Activated naive CD4-positive, alpha-beta T cell (primary cell): ENCODE measurements at places on chromosomes 1 and 21.

DNA sequence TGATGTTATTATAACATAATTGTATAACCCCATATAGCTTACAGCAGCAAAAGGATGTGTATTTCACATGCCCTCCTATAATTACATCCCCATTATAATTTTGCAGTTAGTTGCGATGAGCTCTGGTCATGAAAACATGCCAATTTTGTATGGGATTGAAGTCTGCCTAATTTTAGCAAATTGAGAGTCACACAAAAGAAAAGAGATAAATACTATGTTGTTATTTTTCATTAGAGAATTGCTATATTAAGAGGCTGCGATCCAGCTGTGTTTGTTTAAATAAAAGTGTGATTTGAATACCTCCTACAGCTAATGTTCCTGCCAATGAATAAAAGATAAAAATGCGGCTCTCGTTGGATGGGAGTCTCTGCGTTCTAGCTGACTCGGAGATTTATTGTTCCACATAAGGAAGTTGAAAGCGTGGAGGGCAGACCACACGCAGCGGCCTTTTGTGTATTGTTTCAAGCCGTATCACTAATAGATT lies 461.0 kb upstream of the NFIA start:
- DNase-seq, result no peak

DNA sequence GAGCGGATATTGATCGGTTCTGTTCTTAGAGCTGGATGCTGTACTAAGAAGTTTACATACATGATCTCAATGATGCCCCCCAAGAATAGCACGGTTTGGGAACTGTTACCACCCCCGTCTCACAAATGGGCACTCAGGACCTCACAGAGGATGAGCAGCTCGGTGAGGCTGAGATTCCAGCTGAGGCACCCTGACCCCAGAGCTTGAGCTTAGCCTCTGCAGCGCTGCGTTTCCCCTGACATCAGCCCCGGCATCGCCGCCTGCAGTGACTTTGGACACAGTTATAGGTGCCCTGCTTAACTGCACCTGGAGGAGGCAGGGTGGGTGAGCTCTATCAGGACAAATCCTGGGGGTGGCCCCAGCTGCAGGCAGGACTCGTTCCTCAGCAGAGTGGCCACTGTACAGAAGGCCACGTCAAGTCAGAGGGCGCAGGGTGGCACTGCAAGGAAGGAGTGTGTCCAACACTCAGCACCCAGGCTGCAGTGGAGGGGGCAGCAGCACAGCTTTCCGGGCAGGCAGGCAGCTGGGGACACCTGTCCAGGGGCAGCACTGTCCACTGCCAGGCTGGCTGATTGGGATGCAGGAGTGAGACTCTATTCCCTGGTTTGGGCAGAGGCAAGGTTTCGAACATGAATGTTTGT lies 65.8 kb upstream of the ABCG1 start:
- no peak for DNase-seq

DNA sequence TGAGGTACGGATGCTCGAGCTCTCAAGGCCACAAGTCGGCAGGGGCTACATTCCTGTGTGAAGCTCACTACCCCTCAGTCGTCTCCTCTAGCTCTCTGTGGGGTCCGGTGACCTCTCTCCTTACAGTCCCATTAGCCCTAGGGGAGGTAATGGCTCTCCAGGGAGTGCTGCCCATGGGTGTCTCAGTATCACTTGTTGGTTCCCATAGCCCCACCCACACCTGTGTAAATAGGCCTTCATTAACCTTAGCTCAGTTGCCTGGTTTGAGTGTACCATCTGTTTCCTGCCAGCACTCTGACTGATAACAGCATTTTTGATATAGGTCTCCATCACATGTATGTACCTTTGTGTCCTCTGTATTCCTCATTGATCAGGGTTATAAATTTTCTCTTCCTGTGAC lies 133.2 kb upstream of the KCNJ15 start:
- no peak for DNase-seq

- no peak for DNase-seq
Measured at GRCh38 chr1:33384040-33384812, 46.7 kb downstream of the PHC2 start.

DNA sequence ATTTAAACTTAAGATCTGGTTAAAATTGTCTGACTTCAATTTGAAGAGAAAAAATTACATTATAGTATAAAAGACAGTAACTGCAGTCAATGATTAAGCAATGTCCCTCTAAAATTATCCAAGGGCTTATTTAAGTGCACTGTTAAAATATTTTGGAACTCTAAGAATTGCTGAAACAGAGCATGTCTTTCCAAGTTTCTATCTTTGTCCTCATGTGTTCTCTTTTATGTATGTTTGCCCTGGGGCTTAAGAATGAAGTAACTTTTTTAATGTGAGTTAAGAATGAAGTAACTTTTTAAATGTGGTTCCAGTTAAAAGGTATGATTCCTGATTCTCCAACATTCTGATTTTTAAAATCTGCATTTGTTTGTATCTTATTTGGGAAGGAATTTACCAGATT lies 69.0 kb upstream of the MARK1 start:
- no peak for DNase-seq

GRCh38 chr1:38179483-38179882 lies 132.9 kb upstream of the POU3F1 start:
- DNase-seq, result no peak
